Muscle of leg (tissue), 16 donors: ENCODE measurements at places on chromosomes 4 and X. TPM values are rescaled to one million over a fixed set of nuclear protein-coding genes. Genes with fewer than 3 reads are reported as not detected.
A peak's percentile ranks its signal among the peaks of the same experiment; 100 is the strongest.

- peak; percentile 80 for DNase-seq
Measured at GRCh38 chr4:32519060-32519459, 1798.9 kb downstream of the PCDH7 start.

- DNase-seq: no peak
Measured at GRCh38 chr4:169039251-169039954, 29.3 kb upstream of the CBR4 start.

DNA sequence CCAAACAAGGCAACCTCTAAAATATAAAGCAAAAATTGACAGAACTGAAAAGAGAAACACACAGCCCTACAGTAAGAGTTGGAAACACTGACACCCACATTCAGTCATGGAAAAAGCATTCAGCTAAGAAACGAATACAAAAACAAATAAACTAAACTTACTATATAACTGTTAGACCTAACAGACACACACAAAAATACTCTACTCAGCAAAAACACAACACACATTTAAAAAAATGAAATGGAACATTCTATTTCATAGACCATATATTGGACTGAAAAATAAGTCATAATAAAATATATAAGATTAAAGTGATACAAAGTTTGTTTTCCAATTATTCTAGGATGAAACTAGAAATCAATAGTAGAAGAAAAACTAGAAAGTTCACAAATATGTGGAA is 488.8 kb upstream of the POU3F4 start:
- DNase-seq: no peak

GRCh38 chrX:68083510-68083909 is 349.8 kb downstream of the OPHN1 start:
- DNase-seq: peak; percentile 41

GRCh38 chrX:151384807-151385206 is 12.2 kb upstream of the VMA21 start:
- DNase-seq: peak; percentile 66

- no peak for DNase-seq
Measured at GRCh38 chrX:44915361-44915868, 42.4 kb downstream of the KDM6A start.

DNA sequence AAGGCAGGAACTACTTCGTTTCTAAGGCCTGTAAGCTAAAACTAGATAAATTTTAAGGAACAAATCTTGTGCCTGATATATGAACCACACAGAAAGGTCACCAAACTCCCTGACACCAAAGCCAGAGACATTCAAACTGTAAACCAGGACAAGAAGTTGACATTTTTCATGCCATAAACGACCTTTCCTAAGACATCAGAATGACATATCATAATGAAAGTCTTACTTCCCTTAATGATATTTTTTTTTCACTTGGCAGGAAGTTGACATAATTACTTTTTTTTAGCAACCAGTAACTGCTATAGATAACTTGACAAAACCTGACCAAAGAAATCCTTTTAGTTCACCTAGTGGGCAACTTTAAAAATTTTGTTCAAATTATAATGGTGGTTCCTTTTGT is 231.5 kb upstream of the AGTR2 start:
- DNase-seq: peak; percentile 16

GRCh38 chrX:149248073-149248625 is 257.0 kb downstream of the IDS start:
- no peak for DNase-seq

DNA sequence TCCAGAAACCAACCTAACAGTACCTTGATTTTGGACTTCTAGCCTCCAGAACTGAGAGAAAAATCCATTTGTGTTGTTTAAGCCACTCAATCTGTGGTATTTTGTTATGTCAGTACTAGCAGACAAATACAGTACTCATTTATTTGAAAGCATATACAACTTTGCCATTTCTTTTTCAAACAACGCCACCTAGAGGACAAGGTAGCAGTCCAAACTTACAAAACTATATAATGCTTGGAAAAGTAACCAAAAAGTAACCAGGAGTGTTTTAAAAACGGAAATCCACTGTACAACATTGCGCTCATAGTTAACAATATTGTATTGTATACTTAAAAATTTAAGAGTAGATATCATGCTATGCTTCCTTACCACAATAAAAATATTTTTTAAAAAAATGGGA is 37.0 kb upstream of the FGF13 start:
- peak; percentile 41 for DNase-seq

- DNase-seq: no peak
Measured at GRCh38 chrX:46759645-46759974, 692 bp upstream of the SLC9A7 start.

GRCh38 chr4:15753786-15754185 is 24.3 kb upstream of the CD38 start:
- peak; percentile 46 for DNase-seq

DNA sequence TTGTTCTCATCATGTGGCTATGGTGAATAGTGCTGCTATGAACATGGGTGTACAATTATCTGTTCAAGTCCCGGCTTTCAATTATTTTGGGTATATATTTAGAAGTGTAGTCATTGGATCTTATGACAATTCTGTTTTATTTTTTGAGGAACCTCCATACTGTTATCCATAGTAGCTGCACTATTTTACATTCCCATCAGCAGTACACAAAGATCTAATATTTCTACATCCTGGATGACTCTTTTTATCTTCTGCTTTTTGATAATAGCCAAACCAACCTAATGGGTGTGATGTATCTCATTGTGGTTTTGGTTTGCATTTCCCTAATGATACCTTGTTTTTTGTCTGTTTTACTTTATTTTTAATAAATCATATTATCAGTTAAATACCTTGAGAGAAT is 12.9 kb upstream of the IL13RA1 start:
- DNase-seq: no peak

DNA sequence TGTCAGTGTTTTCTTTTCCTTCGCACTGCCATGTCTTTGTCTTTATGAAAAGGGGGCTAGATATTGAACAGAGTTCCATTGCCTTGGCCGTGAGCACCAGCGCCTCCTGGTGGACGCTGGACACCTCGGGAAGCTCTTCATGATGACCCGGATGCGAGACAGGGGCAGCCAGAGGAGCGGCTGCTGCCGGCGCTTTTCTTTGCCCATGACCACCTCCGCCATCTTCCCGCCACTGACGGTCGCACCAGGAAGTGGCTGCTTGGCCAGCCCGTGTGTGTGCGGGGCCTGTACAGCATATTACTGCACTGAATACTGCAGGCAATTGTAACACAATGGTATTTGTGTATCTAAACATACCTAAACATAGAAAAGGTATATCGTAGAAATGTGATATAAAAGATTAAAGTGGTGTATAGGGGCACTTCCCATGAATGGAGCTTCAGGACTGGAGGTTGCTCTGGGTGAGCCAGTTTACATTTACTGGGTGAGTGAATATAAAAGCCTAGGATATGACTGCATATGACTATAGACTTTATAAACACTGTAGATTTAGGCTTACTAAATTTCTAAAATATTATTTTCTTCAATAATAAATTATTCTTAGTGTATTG is 15.8 kb upstream of the GRIA2 start:
- DNase-seq: no peak

DNA sequence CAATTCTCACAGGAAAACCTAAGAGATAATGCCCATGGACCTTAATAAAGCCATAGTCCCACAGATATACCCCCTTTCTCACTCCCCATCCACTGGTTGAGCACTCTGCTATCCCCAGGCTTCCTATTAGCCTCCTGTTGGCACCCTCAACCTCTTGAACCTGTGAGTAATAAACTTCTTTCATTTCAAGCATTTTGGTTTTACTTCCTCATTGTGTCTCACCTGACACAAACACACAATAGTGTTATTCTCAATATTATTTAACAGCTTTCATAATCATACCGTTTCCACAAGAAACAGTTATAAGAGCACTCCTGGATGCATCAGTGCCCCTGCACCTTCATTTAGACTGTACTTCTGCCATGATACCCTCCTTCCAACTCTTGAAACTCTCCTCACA is 56.8 kb downstream of the TRPC5 start:
- no peak for DNase-seq

GRCh38 chrX:72002875-72003274 is 92.2 kb downstream of the NHSL2 start:
- no peak for DNase-seq

GRCh38 chr4:57094832-57095223 is 15.4 kb downstream of the IGFBP7 start:
- DNase-seq: no peak

- DNase-seq: no peak
Measured at GRCh38 chr4:6560416-6561172, 14.4 kb upstream of the MAN2B2 start.

DNA sequence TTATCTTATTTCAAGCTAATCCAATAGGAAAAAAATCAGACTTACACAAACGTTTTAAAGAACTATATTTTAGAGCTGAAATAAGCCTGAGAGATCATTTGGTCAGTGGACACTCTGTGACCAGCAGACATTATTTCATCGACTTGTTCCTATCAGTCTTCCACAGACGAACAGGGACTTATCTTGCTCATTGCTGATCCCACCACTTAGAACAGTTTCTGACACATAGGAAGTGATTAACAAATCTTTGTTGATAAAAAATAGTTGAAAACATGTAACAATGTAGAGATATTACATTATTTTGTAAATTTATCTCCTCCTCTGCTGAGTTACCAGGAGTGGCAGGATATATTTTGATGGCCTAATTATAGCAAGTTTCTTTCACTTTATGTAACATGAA is 65.8 kb downstream of the TAPT1 start:
- no peak for DNase-seq

DNA sequence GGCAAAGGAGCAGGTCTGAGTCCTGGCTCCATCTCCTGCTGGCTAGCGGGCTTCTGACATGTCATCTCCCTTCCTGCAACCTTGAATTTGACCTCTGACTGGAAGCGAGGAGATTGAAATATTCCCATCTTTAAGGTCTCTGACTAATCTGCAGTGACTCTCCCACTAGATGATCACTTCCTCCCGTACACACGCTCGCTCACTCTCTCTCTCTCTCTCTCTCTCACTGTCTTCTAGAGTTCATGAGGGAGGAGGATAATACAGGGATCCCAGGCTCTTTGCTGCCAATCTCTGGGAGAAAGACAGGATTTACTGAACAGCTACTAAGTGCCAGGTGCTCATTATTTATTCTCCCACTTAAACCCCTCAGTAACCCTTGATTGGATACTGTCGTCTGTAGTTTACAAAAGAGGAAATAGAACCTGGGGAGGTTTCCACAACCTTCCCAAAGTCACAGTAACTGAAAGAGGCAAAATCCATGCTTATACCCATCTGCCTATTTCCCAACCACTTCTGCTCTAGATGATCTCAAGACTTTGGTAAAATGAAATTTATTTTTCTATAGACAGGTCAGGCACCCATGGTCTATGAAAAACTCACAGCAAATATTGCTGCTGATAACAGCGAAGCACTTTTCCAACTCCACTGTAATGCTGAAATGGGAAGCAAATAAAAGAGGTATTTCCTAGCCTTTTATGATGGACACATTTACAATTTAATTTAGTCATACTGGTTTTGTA is 193.5 kb upstream of the C1QTNF7 start:
- peak; percentile 69 for DNase-seq

DNA sequence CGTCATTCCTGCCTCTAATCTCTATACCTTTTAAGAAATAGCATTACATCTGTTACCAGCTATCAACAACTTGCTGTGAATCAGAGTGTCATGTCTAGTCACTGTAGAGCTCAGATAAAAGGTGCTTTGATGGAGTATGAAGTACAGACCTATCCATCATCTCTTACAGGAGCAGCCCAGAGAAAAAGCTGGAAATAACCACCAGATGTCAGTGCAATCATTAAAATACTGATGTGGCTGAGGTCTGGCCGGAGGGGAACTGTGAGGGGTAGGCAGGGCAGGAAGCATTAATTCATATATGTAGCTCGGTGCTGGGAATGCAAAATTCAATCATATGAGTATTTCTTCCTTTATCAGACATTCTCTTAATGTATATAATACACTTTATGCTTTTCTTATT is 100.6 kb downstream of the AKAP4 start:
- peak; percentile 66 for DNase-seq

DNA sequence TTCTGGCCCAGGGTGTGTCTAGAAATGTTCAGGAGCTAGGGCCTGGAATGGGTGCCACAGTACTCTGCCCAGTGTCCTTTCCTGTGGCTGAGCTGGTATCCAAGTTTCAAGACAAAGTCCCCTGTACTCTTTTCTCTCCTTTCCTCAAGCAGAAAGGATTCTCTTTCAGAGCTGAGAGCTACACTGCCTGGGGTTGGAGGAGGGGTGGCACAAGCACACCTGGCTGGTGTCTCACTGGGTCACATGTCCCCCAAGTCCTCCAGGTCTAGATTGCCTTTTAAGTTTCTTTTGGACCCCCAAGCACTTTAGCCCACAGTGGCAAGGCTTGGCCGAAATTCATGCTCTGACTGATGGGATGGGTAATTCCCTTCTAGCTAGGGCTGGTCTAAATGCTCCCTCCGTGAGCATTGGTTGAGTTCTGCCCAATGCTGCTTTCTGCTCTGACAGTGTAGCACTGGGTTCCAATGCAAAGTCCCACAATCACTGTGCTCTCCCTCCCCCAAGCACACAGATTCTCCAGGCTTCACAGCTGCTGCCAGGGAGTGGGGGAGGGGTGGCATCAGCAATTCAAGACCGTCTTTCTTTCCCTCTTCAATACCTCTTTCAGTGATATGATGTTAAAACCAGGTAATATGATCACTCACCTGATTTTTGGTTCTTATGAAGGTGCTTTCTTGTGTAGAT is 47.8 kb downstream of the BEX3 start:
- no peak for DNase-seq

DNA sequence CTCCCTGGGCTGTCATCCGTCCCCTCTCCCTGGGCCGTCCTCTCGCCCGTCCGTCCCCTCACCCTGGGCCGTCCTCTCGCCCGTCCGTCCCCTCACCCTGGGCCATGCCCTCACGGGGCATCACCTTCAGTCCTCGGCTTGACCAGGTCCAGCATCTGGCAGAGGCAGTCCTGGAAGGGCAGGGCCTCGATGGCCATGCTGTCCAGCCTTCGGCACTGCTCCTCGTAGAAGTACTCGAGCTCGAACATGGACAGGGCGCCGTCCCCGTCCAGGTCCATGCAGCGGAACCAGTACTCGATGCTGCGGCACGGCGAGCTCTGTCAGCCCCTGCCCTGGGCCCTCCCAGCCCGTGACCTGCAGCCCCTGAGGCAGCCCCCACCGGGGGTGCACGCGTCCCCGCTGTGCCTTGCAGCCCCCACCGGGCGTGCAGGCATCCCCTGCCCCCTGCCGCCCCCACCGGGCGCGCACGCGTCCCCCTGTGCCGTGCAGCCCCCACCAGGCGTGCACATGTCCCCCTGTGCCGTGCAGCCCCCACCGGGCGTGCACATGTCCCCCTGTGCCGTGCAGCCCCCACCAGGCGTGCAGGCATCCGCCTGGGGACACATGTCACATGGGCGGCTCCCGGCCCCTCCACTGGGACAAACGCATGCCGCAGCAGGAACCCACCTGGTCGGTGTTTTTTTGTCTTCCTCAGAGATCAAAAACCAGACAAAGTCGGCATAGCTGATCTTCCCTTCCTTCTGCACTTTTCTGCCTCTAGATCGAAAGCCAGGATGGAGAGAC is 22.2 kb upstream of the GTPBP6 start:
- DNase-seq: no peak

GRCh38 chr4:176879380-176880116 is 86.8 kb upstream of the VEGFC start:
- peak; percentile 33 for DNase-seq

The HTR2C gene
- not detected for polyA plus RNA-seq

The SLC6A8 gene
- 23.0 TPM for polyA plus RNA-seq

The KLB gene
- 0.05 TPM for polyA plus RNA-seq

The BANK1 gene
- polyA plus RNA-seq: 0.42 TPM

The BRS3 gene
- polyA plus RNA-seq: not detected

The TNIP2 gene
- 17.1 TPM for polyA plus RNA-seq

The FAM149A gene
- polyA plus RNA-seq: 6.5 TPM

The SLC9B2 gene
- polyA plus RNA-seq: 10.1 TPM

The LRP2BP gene
- 3.2 TPM for polyA plus RNA-seq
